ENCODE measurements at places on chromosomes 1 and 21.

DNA sequence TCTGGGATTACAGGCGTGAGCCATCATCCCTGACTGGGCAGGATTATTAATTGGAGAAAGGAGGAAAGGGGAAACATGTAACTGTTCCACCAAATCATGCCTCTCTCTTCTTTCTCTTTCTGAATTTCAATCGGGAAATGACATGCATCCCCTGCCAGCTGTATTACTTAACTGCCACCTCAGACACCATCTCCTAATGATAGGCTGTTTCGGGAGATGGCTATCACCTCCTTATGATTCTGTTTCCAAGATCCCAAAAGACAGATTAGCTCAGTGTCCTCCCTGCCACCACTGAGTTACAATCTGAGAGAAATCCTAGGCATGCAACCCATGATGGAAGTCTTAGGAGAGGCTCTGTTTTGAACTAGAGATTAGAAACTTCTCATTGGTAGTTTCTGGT, 67.5 kb downstream of the MIS18A start:
- DNase-seq: no peak

- DNase-seq: no peak
Measured at GRCh38 chr21:45533846-45534635, 8.2 kb downstream of the SLC19A1 start.

DNA sequence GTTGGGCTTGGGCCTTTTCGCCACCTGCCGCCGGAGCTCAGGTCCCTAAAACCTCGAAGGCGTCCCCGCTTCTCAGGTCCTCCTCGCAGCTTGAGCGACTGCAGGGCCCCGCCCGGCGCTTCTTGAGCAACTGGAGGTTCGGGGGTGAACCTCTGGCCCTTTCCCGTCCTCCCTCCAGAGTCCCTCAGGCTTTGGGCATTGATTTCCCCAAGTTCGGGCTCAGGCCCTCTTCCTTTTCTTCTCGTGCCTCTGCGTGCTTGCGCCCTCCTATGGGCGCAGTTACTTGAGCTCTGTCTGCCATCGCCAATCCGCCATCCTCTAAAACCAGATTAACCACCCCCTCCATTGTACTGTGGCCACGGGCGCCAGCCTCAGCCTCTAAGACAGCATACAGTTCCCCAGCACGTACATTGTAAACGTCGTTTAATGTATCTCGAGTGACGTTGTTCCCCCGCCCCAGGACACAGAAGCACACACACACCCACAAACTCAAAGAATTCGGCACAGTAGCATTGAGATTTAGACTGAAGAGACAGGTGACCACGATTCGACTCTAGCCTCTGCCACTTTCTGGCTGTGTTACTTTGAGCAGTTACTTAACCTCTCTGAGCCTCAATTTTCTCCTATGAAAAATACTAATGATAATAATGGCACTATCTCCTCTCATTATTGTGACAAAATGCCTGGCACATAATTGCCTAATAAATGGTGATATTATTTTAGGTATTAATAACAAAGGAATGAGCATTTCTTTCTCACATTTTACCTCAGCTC, 22.6 kb downstream of the BTG2 start:
- peak; percentile 80 for DNase-seq

DNA sequence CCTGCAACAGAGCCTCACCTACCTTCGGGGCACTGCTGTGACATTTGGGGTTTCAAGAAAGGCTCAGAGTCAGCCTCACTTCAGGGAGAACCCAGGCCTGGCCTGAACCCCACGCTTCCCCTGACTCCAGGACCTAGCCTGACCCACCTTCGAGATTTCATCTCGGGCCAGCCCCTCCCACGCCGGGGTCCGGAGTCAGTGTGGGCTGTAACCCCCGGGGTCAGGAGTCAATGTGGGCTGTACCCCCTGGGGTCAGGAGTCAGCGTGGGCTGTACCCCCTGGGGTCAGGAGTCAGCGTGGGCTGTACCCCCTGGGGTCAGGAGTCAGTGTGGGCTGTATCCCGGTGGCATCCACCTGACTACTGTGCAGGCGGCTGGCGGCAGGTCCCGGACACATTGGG, 183.0 kb upstream of the RAB4A start:
- DNase-seq: no peak

DNA sequence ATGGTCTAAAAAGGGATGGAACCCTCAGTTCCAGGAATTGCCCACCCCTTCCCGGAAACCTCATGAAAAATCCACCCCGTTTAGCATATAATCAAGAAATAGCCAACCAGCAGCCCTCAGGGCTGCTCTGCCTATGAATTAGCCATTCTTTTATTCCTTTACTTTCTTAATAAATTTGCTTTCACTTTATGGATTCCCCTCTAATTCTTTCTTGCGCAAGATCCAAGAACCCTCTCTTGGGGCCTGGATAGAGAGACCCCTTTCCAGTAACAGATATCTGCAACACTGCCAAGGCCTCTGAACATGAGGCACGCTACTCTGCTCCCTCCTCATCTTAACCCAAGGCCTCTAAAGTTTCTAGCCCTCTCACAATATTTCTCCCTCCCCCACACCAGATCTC, 58.9 kb upstream of the POU2F1 start:
- DNase-seq: no peak

- DNase-seq: no peak
Measured at GRCh38 chr1:29269382-29269781, 33.1 kb downstream of the PTPRU start.

DNA sequence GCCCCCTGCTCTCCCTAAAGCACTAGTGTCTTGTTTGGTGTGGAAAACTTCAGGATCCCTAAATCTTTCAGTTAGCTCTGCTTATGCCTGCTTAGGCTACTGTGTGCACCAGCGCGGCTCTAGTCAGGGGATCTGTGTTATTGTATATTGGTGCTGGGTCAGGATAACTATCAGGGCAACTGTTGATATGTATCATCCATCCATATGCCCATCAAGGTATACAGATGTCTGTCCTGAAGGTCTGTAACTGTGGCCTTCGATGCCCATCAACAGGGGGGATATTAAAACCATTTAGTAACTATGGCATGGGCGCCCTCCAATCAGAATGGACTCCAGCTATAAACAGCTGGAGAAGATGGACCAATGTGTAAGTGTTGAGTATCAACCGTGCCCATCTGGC, 12.4 kb downstream of the NT5C1A start:
- DNase-seq: no peak

DNA sequence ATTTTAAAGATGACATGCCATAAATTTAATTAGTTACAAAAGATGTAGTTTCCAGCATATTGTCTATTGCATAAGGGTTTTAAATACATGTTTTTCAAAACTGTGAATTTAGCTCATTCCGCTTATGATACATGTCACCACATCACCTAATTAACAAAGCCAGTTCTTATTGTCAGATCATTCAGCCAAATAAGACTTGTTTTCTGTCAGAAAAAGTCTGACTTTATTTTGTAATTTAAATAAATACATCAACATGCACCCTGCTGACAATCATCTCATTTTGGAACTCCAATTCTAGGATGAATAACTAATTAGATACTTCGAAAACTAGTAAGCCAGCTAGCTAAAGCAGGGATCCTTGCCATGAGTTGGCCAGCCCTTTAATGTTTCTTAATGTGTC, 110.9 kb upstream of the APP start:
- no peak for DNase-seq

GRCh38 chr1:211092955-211093354, 41.0 kb downstream of the KCNH1 start:
- no peak for DNase-seq

- peak; percentile 64 for DNase-seq
Measured at GRCh38 chr1:119711804-119712341, at the start of gene PHGDH. PHGDH (plus strand) TSS chr1:119711934; CDS start chr1:119712023, 89 bp downstream.

GRCh38 chr1:98842241-98842640, 162.4 kb downstream of the PLPPR5 start:
- DNase-seq: no peak

DNA sequence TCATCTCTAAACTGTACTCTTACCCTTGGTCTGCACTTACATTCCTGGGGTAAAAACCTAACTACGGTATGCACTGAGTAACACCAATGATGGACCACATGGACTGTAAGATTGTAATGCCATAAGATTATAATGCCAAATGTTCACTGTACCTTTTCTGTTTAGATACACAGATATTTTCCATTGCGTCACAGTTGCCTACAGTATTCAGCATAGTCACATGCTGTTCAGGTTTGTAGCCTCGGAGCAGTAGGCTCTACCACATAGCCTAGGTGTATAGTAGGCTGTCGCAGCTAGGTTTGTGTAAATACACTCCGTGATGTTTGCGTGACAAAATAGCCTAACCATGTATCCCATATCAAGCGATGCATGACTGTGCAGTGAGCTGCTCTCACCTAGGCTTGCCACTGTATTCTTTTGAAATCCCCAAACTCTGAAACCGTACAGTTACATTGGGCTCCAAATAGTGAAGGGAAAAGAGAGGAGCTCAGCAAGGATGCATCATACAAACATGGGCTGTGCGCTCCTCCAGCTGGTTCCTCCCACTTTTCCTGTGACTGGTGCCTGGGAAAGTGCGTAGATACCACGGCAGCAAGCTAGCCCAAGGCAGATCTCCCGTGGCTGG, 35.2 kb downstream of the CFAP57 start:
- no peak for DNase-seq

GRCh38 chr1:24418898-24419628, 3.5 kb downstream of the NIPAL3 start:
- DNase-seq: peak; percentile 43

- DNase-seq: no peak
Measured at GRCh38 chr1:23403038-23403336, 21.6 kb downstream of the TCEA3 start.

- DNase-seq: no peak
Measured at GRCh38 chr1:12447307-12447706, 170.7 kb downstream of the DHRS3 start.

- DNase-seq: no peak
Measured at GRCh38 chr1:29237852-29238619, 1.7 kb downstream of the PTPRU start.

DNA sequence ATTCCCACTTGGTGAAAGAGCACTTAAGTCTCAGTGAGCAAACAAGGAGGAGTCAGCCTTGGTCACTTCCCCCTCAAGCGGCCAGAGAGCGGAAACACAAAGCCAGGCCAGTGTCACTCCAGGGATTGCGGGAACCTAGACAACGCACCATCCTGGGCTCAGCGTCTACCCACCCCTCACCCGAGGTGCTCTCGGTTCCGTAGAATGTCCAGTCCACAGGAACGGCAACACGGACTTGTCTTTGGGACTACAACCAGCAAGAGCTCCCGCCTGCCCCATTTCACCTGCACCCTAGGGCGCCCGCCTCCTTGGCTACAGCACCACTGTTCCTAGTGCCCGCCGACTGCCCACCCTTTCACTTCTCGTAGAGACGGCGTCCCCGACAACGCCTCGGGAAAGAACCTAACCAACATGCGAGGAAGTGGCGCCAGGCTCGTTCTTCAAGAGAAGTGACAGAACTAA, 509 bp downstream of the GDAP2 start:
- peak; percentile 66 for DNase-seq

DNA sequence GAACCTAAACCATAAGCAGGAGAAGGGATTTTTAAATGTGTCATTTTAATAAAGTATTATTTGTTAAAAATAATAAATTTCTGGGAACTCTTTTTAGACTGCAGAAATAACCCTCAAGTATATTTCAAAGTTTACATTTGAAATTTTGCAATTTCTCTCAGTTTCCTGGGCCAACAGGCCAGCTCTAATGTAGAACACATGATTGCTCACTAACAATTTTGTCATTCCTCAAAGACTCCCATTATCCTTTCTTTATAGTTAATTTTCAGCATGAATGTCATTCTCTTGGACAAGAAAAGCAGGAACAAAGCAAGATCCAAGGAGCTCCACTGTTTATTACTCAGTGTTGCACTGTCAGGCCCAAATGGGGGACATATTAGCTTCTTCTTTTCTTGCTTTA, 119.4 kb upstream of the VANGL1 start:
- no peak for DNase-seq

DNA sequence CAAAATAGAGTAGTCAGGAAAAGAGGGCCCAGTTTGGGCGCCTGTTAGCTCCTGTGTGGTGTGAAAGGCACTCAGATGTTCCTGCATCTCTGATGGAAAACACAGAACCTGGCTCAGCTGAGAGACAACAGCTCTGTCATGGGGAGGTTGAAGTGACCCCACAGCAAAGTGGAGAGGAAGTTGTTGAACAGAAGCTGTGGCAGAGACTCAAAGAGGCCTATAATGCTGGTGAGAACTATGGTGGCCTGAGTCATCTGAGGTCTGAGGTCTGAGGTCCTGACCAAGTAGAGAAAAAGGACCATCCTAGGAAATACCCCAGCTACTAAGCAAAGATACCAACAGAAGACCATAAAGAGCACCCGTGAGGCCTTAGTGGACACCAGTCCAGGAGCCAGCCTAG, 45.6 kb upstream of the JAK1 start:
- DNase-seq: no peak

DNA sequence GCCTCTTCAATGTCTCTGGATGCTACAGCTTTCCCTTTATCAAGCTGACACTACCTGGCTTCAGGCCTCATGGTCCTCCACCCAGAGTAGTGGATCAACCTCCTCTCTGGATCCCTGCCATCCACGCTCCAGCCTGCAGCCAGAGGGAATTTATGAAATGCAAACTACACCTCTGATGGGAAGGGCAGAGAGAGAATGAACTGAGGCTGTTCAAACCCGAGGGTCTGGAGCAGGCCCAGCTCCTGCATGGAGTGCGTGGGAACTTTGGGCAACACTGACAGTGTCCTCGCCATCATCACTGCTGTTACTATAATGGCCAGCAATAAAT, 157.8 kb downstream of the TRABD2B start:
- no peak for DNase-seq

DNA sequence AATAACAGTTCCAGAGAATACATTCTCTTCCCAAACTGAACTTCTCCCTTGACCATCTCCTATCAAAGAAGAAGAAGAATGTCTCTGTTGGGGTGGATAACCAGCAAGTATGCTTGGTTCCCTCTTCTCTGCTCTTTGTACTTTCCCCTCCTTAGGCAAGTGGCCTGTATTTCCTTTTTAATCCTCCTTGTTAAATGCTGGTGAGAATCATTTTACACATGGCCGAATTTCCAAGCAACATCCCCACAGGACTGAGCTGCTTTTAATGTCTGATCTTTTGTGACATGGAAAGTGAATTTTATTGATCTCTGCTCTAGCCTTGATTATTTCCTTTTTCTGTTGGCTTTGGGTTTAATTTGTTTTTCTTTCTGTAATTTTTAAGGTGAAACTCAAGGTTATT, 336.7 kb downstream of the DUSP10 start:
- DNase-seq: no peak

DNA sequence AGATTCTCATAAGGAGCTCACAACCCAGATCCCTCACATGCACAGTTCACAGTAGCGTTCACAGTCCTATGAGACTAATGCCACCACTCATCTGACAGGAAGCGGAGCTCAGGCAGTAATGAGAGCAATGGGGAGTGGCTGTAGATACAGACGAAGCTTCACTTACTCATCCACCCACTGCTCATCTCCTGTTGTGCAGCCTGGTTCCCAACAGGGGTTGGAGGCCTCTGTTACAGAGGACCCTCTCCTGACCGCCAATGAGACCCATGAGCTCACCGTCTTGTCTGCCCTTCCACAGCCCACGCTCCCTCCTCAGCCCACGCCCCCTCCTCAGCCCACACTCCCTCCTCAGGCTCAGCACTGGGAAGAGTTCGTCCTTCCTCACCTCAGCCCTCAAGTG, 39.6 kb downstream of the RSPH1 start:
- DNase-seq: no peak

GRCh38 chr21:42262831-42263231, 43.9 kb downstream of the ABCG1 start:
- DNase-seq: no peak

Data from erythroblast (primary cell).